NCI-H774 (cell line): ENCODE measurements at places on chromosomes 12 and 14.
A peak's percentile ranks its signal among the peaks of the same experiment; 100 is the strongest.

DNA sequence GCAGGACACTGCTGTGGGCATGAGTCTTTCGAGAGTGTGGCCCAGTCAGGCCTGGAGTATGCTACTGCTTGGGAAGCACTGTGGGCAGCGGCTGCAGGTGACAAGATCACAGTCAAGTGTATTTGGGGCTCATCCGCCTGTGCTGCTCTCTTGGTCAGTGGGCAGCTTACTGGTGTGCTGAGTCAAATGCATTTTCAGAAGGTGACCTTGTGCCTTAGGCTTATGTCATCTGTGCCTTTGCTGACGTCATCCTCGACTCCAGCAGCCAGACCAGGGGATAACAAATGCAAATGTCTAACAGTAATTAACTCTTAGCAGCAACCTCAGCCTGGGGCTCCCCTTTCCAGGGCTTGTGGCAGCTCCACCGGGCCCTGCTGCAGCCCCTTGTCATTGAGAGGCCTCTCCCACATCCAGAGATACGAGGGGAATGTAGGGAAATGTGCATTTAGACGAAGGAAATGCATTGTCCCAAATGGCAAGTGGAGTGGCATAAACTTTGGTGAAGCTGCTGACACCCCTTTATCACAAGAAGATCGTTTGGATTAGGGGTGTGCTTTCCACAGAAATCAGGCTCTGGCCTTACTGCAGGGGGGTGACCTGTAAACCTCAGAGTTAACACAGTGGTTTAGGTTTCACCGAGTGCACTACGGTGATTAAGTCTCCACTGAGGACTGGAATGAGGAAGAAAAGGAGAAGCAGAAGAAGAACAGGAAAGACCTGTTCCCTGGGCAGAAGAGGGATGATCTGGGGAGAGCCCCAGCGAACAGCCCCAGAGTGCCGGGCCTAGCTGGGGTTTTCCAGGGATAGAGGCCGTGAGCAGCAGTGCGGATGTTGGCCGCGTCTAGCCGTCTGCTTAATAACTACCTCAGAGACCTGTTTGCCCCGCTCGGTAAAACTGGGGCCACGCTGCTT, 39.7 kb downstream of the PSMA6 start:
- DNase-seq: no peak

DNA sequence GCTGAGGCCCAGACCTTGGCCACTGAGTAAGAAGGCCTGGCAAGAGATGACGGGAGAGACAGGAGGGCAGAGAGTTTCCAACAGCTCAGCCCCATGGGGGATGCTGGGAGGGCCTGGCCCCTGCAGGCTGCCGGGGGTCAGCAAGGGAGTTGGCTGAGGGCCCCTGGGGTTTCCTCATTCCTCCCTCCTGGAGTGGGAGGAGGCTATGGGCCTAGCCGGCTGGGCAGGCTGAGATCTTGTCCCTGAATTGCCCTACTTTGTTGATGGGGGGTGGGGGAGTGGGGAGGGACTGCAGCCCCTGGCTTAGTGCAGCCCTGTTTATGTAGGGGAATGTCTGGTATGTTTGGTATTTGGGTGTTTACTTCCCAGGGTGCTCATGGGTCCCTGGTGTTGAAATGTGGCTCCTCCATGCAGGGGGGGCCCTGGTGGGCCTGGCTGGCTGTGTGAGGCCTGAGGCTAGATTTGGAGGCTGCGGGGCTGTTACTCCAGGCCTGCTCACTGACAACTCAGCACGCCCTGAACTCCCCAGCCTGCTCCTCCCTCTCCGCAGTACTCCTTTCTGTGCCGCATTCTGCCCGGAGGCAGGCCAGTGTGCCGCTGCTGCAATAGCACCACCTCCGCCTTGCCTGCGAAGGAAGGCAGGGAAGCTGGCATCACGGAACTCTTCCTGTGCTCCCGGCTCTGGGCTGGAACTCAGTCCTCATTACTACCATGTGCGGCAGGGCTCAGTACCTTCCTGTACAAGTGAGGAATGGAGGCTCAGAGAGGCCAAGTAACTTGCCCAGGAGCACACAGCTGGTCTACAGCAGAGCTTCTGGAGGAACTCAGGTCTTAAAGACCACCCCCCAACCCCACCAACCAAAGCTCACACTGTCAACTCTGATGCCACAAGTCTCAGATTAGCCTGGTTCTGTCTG, 25.3 kb downstream of the JDP2 start:
- DNase-seq: no peak

DNA sequence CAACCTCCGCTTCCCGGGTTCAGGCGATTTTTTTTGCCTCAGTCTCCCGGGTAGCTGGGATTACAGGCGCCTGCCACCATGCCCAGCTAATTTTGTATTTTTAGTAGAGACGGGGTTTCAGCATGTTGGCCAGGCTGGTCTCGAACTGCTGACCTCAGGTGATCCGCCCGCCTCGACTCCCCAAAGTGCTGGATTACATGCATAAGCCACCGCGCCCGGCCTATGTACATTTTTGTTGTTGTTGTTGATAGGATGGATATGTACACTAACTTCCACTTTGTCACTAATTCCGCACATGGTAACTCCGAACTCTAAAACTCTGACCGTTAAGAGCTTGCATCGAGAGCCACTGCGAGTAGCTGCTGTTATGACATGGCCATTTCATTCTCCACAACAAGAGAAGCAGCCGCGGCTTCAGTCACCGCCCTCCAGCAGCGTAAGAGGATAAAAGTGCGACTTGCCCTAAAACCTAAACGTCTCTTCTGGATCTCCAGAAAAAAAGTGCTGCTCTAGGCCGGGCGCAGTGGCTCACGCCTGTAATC, 742 bp upstream of the MARS1 start:
- DNase-seq: no peak

DNA sequence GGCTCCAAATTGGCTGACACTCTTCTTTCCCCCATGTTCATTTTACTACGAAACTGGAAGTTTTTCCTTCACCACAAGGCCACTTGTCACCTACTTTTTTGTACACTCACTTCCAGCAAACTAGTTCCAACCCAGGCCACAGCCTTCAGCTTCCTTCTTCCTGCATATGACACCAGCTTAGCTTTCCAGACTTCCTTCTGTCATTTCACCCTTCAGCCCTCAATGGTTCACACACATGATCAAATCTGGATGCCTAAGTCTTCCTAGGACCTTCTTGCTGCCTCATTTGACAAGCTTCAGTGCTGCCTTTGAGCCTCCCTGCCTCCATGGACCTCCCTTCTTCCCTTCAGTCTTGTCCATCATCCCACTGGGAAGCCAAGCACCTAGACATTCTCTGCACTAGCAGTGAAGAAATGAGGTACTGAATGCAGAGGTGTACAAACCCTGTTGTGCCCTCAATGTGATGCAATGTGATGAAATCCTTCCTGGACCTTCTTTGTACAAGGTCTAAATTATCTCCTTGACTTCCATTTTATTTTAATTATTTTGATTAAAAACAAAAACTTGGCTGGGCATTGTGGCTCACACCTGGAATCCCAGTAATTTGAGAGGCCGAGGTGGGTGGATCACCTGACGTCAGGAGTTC, 4.3 kb upstream of the REC8 start:
- no peak for DNase-seq

- no peak for DNase-seq
Observed at GRCh38 chr14:36426836-36427235, 93.2 kb downstream of the NKX2-1 start.

DNA sequence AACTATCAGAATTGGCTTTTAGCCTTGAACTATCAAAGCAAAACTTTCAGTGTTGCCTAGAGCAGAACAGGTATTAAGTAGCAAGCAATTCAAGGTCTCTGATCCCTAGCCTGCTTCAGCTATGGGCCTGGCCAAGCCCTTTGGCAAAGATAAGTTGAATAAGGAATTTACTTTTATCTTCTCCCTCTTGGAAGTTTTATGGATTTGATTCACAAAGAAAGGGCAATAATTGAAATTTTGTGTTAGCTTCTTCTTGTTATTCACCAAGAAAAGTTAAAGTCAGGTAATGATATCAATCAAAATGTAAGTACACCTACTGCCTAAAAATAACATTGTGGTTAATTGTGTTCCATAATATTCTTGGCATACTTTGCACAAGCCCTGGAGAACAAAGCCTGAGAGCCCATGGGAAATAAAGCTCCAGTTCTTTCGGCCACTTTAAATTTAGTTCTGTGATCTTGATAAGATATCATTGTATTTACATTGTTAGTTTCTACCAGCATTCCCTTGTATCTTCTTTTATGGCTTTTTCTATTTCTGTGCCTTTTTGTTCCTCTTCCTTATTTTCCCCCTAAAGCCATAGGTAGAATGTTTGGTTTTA, 158.0 kb downstream of the RAD51B start:
- no peak for DNase-seq

DNA sequence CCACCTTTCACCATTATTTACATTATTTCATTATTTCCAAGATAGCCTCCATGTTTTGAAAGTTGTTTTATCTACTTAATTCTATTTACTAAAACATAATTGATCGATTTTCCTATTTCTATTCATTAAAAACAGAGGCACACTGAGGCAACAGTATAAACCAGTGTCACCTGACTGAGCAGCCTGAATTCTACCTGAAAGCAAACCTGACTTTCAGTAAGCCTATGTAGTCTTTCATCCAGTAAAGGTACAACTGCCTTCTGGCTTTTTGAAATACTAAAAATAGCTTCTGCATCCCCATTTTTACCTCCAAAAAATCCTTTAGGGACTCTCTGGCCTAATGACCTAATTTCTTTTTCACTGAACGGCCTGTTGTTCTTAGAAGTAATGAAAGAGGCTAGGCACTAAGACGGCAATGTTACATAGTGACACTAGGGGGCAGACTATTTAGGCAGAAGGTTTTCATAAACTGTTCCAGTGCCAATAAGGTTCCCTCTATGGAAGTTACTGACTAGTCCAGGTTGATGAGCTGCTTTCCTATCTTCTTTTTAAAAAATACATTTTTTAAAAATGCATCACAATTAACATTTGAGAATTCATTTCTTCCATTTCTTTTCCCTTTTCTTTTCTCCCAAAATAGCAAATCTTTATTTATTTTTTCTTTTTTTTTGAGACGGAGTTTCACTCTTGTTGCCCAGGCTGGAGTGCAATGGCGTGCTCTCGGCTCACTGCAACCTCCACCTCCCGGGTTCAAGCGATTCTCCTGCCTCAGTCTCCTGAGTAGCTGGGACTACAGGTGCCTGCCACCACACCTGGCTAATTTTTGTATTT, 17.5 kb downstream of the ANAPC5 start:
- DNase-seq: peak; percentile 66

DNA sequence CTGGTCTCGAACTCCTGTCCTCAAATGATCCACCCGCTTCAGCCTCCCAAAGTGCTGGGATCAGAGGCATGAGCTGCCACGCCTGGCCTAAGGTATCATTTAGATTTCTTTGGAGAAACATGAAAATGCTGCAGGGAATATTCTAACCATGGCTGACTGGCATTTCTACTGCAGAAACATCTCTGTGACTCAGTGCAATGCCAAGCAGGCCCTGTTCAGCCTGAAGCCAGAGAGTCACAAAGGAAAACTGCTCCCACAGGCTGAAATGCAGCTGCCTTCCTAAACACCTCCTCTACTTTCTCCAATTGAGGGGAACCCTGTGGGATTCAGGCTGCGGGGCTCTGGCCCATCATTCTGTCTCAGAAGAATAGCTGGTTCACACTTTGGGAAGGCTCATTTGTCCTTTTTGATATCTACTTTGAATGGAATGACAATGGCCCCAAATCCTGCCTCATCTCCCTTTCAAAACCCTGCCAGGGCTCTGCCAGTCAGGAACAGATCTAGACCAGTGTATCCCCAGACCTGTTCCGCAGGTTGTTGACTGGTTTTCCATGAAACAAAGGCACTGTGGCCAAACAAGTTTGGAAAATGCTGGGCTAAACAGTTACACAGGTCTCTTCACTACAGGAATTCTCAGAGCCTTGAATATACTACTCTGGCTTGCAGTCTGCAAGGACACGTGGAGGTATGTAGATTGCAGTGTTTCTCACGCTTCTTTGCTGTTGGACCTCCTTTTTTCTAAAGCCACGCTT, 7.8 kb downstream of the C12orf43 start:
- DNase-seq: no peak

GRCh38 chr12:29617407-29617803, 119.9 kb upstream of the OVCH1 start:
- DNase-seq: no peak

GRCh38 chr12:107564946-107565345, 120.7 kb upstream of the PWP1 start:
- DNase-seq: peak; percentile 64

DNA sequence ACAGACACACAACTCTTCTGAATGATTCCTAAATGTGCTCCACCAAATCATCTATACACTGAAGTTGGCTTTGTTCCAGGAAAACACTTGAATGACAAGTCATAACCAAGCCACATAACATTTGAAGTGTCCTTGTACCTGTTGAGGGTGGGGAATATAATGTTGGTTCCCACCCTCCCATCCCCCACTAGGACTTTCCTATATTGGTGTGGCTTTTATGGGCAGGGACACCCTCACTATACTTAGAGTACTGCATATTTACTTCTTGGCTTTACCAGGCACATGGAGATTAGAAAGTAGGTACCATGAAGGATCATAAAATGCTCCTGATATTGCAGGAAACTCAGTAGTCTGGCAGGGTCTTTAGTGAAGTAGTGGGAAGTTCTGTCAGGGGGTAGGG, 9.7 kb upstream of the BHLHE41 start:
- DNase-seq: no peak

GRCh38 chr12:13028825-13029570, 15.2 kb upstream of the FAM234B start:
- DNase-seq: no peak

- no peak for DNase-seq
Observed at GRCh38 chr12:113994051-113994450, 27.9 kb upstream of the RBM19 start.

DNA sequence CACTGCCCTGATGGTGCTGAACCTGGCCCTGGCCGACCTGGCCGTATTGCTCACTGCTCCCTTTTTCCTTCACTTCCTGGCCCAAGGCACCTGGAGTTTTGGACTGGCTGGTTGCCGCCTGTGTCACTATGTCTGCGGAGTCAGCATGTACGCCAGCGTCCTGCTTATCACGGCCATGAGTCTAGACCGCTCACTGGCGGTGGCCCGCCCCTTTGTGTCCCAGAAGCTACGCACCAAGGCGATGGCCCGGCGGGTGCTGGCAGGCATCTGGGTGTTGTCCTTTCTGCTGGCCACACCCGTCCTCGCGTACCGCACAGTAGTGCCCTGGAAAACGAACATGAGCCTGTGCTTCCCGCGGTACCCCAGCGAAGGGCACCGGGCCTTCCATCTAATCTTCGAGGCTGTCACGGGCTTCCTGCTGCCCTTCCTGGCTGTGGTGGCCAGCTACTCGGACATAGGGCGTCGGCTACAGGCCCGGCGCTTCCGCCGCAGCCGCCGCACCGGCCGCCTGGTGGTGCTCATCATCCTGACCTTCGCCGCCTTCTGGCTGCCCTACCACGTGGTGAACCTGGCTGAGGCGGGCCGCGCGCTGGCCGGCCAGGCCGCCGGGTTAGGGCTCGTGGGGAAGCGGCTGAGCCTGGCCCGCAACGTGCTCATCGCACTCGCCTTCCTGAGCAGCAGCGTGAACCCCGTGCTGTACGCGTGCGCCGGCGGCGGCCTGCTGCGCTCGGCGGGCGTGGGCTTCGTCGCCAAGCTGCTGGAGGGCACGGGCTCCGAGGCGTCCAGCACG, 4.7 kb downstream of the LTB4R start:
- DNase-seq: no peak

- no peak for DNase-seq
Observed at GRCh38 chr12:27460471-27460978, 14.0 kb downstream of the SMCO2 start.
